Activated T-helper 2 cell treated with anti-CD3 and anti-CD28 coated beads, Interferon-gamma antibody, Interleukin-2, Interleukin-4, amounts not matched to agents 10 μg/mL and 5 μg/mL and 100 μg/mL, durations not matched to agents 14 hours and 24 hours and 36 hours (primary cell): ENCODE measurements at places on chromosomes 11 and 22.

DNA sequence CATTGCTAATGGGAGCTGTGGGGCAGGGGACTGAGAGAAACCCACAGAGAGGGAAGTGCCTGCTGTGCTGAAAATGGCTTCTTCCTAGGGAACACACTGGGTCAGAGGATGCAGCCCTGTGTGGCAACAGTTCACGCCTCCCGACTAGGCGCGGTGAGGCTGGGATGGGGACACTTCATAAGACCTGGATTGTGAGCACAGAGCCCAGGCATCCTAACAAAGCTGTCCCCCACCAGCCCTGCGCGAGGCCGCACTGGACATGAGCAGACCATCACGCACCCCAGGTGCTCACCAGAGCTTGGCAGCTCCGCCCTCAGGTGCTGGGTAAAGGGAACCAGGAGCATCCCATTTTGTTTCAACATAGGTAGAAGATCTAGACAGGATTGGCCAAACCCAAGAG, 1.8 kb upstream of the KRTAP5-4 start:
- no peak for DNase-seq

GRCh38 chr11:61004180-61004611, 32.7 kb downstream of the CD6 start:
- no peak for DNase-seq

GRCh38 chr22:22576244-22576988, 17.4 kb upstream of the PRAME start:
- DNase-seq = no peak

GRCh38 chr22:27270818-27271510, 530.6 kb downstream of the MN1 start:
- no peak for DNase-seq

GRCh38 chr11:102402548-102402947, 50.0 kb downstream of the TMEM123 start:
- no peak for DNase-seq

DNA sequence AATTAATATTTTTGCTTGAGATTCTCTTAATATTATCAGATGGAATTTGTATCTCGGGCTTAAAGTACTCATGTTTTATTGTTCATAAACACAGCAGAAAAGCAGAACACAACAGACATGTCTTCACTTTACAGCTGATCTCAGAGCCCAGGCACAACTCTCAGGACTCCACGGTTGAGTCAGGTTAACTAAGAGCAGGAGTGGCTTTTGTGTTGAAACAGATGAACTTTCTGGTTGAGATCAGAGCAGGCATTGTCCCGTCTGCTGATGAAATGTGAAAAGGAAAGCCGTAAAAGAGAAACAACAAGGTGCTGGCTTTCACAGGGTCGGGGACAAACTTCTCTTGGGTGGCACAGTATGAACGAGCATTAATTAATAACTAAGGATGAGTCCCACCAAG, 49.0 kb downstream of the JHY start:
- no peak for DNase-seq

GRCh38 chr22:43892183-43892894, 526 bp upstream of the PNPLA5 start:
- no peak for DNase-seq

- no peak for DNase-seq
These were observed 1.8 kb upstream of the VSTM5 start for GRCh38 chr11:93852242-93852641.

- no peak for DNase-seq
These were observed 482 bp downstream of the DDX17 start for GRCh38 chr22:38505541-38506117.

GRCh38 chr11:3896644-3897043, 41.2 kb downstream of the STIM1 start:
- no peak for DNase-seq

- DNase-seq = no peak
These were observed 16.1 kb downstream of the DGCR2 start for GRCh38 chr22:19105867-19106802.

DNA sequence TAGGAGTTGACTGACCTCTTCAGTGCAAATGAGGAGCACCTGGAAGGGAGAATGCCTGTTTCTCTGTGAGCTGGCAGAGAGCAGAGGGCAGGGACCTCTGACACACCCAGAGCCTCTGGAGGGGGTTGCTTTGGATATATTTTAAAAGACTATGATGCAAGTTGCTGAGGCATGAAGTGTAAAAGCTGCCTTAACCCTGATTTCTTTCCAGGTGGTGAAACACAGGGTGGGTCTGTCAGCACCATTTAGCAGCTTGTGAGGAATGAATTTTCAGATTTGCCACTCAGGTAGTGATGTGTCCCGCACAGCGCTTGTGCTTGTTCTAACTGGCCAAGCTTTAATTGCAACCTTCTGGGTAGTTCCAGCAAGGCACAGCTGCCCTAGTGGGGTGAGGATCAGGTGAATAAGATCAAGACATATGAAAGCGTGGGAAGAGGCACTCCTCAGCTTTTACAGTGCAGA, 90.2 kb downstream of the SWAP70 start:
- DNase-seq = no peak

- DNase-seq = no peak
These were observed 38.7 kb upstream of the SWAP70 start for GRCh38 chr11:9625162-9625561.

DNA sequence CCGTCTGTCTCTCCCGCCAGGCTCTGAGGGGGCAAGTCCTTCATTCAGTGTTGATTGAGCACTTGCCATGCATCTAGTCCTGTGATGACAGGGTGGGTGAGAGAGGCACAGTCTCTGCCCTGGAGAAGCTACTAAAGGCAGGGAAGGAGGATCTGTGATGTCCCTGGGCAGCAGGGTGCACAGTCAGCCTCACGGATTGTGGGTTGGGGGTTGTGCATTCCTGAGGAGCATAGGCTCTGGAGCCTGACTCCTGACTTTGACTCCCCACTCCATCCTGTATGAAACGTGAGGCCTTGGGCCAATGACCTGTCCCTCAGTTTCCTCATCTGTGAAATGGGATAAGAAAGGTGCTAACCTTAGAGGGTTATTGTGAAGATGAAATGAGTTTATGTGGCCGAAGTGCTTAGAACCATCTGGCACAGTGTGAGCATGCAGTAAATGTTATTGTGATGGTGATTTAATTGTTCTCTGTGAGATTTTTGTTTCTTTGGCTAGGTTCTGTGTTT, 4.7 kb downstream of the SLC22A8 start:
- DNase-seq = no peak
